Thymus (tissue), 14 donors: ENCODE measurements at places on chromosomes 13 and 19. TPM values are rescaled to one million over a fixed set of nuclear protein-coding genes. Genes with fewer than 3 reads are reported as not detected.
A peak's percentile ranks its signal among the peaks of the same experiment; 100 is the strongest.

GRCh38 chr13:65347420-65348030, 1882.6 kb downstream of the PCDH9 start:
- no peak overlapping the region for H3K4me3 ChIP-seq
- H3K27me3 ChIP-seq = no peaks in the 10 kb centered on the region
- H3K4me1 ChIP-seq = no peaks in the 10 kb centered on the region
- no peaks in the 10 kb centered on the region for H3K36me3 ChIP-seq
- H3K27ac ChIP-seq = no peak overlapping the region
- no peak for DNase-seq

GRCh38 chr19:3684054-3684816, 16.0 kb downstream of the PIP5K1C start:
- no peaks in the 10 kb centered on the region for H3K27me3 ChIP-seq
- peaks cover 8% of the 10 kb centered on the region for H3K4me1 ChIP-seq
- no peak overlapping the region for H3K4me3 ChIP-seq
- no peaks in the 10 kb centered on the region for H3K36me3 ChIP-seq

GRCh38 chr19:41657157-41657556, 30.3 kb upstream of the CEACAM4 start:
- no peaks in the 10 kb centered on the region for H3K36me3 ChIP-seq
- no peaks in the 10 kb centered on the region for H3K4me1 ChIP-seq
- no peak overlapping the region for H3K27ac ChIP-seq

DNA sequence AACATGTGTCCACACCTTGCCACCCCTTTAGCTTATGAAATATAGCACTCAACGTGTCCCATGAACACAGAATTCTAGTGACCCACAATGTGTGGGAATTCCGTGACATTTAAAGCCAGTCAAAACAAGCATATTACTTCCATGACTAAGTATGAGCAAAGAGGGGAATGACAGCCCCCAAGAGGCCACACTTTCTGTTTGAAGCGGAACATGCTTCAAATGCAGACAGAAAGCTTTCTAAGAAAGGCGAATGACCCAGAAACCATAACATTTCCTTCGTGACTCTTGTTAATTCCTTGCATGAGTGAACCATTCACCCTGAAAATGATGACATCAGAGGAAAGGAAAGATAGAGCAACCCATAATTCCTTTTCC, 122.0 kb upstream of the FNDC3A start:
- H3K4me3 ChIP-seq = no peak overlapping the region
- DNase-seq = no peak
- H3K27me3 ChIP-seq = no peaks in the 10 kb centered on the region
- no peaks in the 10 kb centered on the region for H3K4me1 ChIP-seq
- no peak overlapping the region for H3K27ac ChIP-seq
- no peaks in the 10 kb centered on the region for H3K36me3 ChIP-seq

GRCh38 chr13:30108216-30108912, 199.0 kb downstream of the KATNAL1 start:
- no peaks in the 10 kb centered on the region for H3K36me3 ChIP-seq
- no peak for DNase-seq
- H3K27me3 ChIP-seq = no peaks in the 10 kb centered on the region
- H3K4me1 ChIP-seq = no peaks in the 10 kb centered on the region
- H3K4me3 ChIP-seq = no peak overlapping the region

DNA sequence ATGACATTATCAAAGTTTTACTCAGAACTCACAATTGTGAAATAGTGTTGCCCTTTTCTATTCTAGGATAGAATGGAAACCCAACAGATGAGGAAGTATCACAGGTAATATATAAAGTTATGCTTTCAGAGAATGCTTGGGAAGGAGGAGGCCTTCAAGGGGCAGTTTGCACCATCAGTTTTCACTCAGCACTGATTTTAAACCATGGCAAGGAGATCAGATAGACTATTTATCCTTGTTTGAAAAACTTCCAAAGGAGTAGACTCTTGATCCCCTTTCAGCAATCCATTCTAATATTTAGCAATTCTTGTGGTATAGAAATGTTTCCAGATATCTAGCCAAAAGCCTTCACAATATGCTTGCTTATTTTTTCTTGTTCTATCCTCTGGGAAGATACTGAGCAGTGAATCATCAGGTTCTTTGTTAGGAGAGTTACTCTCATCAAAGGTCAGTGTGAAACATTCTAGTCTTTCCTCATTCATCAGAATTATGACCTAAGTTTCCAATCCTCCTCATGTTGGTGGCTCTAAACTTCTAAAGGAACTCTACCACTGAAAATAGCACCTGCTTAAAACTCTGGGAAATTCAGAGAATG, 3.8 kb downstream of the GPC6 start:
- no peak overlapping the region for H3K27ac ChIP-seq
- no peaks in the 10 kb centered on the region for H3K4me1 ChIP-seq
- DNase-seq = no peak
- no peak overlapping the region for H3K4me3 ChIP-seq

DNA sequence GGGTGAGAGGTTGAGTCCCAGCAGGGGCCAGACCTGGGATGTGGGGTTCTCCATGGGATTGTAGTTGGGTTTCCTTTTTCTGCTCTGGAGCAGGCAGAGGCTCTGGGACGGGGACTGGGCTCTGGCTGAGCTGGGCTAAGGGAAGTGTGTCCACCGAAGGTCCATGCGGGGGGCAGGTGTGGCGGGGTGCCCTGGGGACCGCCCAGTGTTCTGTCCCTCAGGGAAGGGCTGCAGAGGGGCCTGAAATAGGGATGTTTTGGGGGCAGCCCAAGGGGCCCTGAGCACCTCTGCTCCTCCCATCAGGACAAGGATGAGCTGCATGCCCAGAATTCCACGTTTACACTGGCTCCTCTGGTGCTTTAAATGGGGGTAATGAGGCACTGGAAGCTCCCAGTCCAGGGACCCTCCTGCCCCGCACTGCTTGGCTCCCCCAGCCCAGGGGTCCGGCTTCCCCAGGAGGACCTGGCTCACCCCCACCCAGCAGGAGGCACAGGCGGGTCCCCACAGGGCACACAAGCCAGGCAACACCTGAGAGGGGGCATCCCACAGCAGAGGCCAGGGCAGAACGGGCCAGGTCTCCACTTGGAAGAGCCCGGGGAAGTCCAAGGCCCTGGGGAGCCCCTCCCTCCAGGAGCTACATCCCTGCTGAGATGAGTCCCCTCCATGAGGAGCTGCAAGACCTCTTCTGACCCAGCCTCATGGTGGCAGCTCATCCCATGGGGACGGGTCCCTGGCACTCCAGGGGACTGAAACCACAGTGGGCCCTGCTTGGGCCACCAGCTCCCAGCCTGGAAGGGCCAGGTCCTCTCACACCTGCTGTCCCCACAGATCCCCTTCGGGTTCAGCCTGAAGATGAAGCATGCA, 14.7 kb upstream of the ZNF14 start:
- no peak overlapping the region for H3K4me3 ChIP-seq
- H3K36me3 ChIP-seq = no peaks in the 10 kb centered on the region
- DNase-seq = no peak
- H3K4me1 ChIP-seq = no peaks in the 10 kb centered on the region
- H3K27me3 ChIP-seq = no peaks in the 10 kb centered on the region

DNA sequence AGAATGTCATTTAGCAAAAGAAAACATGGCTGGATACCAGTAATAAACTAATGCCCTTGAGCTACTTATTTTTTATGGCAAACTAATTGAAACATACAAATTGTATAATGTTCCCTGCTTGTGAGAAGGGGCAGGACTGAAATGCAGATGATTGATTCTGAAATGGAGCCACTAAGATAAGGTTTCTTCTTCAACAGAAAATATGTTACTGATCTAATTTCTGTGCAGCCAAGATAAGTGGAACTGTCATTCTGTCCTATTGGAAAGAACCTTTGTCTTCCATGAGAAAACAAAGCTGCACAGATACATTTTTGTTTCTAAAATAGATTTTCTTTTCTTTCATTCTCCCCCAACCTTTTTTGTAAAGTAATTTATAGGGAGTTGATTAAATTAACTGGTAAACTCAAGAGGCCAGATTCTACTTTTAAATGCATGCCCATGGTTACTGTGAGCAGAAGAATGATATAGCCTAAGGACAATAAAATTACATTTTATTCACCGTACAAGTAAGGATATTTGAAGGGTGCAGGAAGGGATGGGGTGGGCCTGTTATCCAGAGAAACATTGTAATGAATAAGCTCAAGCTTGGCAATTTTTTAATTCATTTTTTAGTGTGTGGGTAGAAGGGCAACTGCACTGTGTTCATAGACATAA, 39.9 kb downstream of the STARD13 start:
- no peak overlapping the region for H3K27ac ChIP-seq
- H3K4me1 ChIP-seq = no peaks in the 10 kb centered on the region
- DNase-seq = no peak
- H3K4me3 ChIP-seq = no peak overlapping the region

DNA sequence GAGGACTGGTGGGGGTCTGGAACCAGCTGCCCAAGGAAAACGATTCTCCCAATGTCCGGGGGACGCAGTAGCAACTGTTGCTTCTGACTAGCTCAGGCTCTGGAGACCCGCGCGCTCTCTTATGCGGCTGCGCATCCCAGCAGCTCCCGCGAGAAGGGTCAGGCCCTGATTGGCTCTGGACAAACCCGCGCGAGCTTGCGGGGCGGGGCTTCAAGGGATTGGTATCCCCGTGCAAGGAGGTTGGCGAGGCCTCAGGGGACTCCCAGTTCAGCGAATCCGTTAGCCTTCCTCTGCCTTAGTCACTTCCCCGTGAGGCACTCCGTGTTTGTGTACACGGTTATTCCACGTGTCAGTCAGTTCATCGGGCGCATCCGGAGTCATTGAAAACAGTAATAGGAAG, 20.2 kb downstream of the SIGLECL1 start:
- H3K4me1 ChIP-seq = no peaks in the 10 kb centered on the region
- H3K27ac ChIP-seq = no peak overlapping the region
- no peaks in the 10 kb centered on the region for H3K36me3 ChIP-seq
- no peak overlapping the region for H3K4me3 ChIP-seq

DNA sequence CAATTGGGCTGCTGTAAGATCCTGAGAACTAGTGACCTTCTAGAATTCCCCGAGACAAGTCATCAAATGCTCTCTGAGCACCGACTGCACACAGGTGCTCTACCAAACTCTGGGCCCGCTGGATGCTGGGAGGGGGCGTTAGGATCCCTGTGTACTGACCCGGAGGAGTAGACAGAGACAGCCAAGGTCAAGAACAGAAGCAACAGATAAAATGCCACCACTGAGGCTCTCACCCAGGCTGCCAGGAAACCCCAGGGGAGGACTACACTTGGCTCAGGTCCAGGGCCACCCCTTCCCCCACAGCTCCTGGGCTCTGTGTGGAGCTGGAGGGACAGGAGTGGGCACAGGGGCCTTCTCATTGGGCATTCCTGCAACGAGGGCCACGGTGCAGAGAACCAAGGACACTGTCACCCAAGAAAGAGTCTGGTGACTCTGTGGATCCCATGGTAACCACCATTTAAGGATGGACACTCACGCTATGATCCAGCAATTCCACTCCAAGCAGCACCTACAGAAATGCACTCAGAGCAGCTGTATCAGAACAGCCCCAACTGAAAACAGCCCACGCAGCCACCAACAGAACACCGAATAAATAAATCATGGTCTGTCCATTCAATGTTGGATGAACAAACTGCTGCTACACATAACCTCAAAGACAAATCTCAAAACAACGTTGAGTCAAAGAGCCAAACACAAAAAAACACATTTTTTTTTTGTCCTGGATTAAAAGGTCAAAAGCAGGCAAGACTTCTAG, 16.8 kb upstream of the SLC35E1 start:
- H3K36me3 ChIP-seq = peaks cover 4% of the 10 kb centered on the region
- no peak for DNase-seq
- peak overlapping the region; percentile 89 for H3K27ac ChIP-seq
- H3K27me3 ChIP-seq = no peaks in the 10 kb centered on the region

- no peak for DNase-seq
- no peak overlapping the region for H3K4me3 ChIP-seq
- H3K27ac ChIP-seq = no peak overlapping the region
- no peaks in the 10 kb centered on the region for H3K36me3 ChIP-seq
- H3K27me3 ChIP-seq = no peaks in the 10 kb centered on the region
Observed at GRCh38 chr13:44337581-44337980, 36.0 kb upstream of the SERP2 start.

DNA sequence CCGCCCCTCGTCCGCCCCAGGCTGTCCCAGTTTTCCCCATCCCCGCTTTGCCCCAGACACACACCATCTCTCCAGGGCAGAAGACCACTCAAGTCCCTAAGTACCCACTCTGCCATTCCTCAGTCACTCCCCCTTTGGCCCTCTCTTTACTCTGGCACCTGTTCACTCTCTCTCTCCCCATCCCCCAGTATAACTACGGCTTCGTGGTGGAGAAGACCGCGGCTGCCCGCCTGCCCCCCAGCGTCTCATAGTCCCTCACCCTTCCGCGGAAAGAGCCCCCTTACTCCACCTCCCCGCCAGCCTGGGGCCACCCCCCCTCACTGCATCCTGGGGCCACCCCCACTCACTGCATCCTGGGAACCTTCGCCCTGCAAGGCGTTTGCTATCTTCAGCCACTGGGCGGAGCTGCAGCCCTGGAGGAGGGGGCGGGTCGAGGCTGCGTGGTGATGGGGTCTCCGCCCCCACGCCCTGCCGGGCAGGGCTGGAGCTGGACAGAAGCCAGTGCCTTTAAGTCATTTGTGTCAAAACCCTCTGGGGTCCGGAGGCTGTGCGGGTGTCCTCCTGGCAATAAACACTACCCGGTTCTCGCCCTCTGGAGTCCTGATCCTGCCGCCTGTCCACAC, 5.0 kb downstream of the MVB12A start:
- H3K4me3 ChIP-seq = no peak overlapping the region
- peaks cover 9% of the 10 kb centered on the region for H3K36me3 ChIP-seq
- DNase-seq = no peak
- H3K27me3 ChIP-seq = no peaks in the 10 kb centered on the region
- peaks cover 18% of the 10 kb centered on the region for H3K4me1 ChIP-seq

- no peak overlapping the region for H3K27ac ChIP-seq
- H3K4me1 ChIP-seq = no peaks in the 10 kb centered on the region
- no peaks in the 10 kb centered on the region for H3K27me3 ChIP-seq
Observed at GRCh38 chr13:87878706-87879105, 207.5 kb downstream of the SLITRK5 start.

DNA sequence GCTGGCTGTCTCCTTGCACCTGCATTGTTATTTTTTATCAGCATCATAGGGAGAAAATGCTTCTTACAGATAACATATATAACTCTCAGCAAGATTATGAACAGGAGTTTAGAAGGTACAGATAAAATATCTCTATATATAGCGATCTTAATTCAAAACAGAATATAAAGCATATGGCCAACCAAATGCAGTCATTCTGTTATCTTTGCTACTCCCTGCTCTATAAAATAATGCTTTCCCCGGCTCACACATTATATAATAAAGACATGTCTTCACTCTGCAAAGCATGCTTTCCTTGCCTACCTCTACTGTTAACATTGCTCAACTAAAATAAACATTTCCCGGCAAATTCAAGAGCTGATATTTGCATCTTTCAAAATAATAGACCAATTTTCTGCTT, 161.7 kb downstream of the FGF14 start:
- no peaks in the 10 kb centered on the region for H3K4me1 ChIP-seq
- no peak for DNase-seq
- H3K27me3 ChIP-seq = no peaks in the 10 kb centered on the region
- H3K4me3 ChIP-seq = no peak overlapping the region
- no peak overlapping the region for H3K27ac ChIP-seq

OR4F17 gene
- total RNA-seq = not detected

CC2D1A gene
- total RNA-seq = 5.8 TPM

PHLDB3 gene
- 12.0 TPM for total RNA-seq

ZDHHC20 gene
- total RNA-seq = 69.9 TPM
